Stimulated activated naive B cell treated with anti-CD40 and anti-IgM and Interleukin-4, amounts not matched to agents 10 μg/mL and 1 μg/mL and 100 μg/mL, for 72 hours (primary cell): ENCODE measurements at places on chromosomes 16 and 17.
A peak's percentile ranks its signal among the peaks of the same experiment; 100 is the strongest.

- no peak for DNase-seq
Observed at GRCh38 chr17:62757500-62757951, 50.6 kb downstream of the MARCHF10 start.

- DNase-seq, result no peak
Observed at GRCh38 chr17:10392880-10393279, 20.1 kb upstream of the MYH13 start.

GRCh38 chr16:89505204-89506112 is 2.7 kb upstream of the SPG7 start:
- peak; percentile 83 for DNase-seq

DNA sequence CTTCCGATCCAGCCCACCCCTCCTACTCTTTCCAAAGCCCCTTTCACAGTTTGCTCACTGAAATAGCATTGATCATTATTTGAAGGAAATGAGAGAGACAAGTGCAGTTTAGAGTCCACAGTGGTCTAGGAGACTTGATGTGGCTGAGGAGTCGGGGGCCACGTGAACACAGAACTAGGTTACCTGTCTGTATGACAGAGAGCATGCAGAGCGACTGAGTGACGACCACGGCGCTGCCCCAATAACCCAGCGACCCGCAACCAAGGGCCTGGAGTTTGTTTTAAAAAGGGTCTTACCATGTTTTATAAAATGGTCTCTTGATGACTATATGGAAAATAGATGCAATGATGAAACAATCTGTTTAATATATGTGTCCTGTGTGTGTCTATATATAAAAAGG is 39.5 kb downstream of the NDEL1 start:
- DNase-seq, result no peak

- no peak for DNase-seq
Observed at GRCh38 chr17:13635951-13636350, 34.2 kb upstream of the HS3ST3A1 start.
